ENCODE measurements at places on chromosomes 4 and X.

- peak; percentile 71 for DNase-seq
Observed at GRCh38 chr4:149999485-150000074, 78.7 kb upstream of the DCLK2 start.

DNA sequence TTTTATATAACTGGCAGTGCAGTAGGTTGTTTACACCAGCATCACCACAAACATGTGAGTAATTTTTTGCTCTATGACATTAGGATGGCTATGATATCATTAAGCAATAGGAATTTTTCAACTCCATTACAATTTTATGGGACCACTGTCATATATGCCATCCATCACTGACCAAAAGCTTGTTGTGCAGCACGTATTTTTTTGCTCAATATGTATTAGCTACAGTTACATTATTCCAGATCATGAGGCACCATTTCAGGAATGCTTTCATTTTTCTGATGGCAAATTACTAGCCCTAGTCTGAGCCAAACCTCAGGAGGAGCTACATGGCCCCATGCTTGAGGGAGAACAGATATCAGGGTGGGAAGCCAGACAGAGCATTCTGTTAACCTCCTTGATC lies 56.8 kb upstream of the DCLK2 start:
- DNase-seq, result no peak

DNA sequence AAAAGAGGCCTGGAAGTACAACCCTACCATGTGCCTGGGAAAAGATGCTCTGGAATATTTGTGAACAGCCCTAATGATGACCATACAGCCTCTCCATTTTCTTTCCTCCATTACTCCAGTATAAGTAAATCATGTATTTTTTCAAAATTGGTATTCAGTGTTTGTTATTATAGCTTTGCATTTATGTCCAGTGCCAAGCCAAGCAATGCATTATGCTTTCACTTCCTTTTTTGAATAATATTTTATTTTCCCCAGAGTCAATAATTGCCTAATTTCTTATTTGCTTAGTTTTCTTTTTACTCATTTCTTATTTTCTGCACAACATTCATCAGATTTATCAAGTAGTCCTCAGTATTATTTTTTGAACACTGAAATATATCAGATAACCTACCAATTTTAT lies 49.3 kb upstream of the EOLA2 start:
- no peak for DNase-seq

DNA sequence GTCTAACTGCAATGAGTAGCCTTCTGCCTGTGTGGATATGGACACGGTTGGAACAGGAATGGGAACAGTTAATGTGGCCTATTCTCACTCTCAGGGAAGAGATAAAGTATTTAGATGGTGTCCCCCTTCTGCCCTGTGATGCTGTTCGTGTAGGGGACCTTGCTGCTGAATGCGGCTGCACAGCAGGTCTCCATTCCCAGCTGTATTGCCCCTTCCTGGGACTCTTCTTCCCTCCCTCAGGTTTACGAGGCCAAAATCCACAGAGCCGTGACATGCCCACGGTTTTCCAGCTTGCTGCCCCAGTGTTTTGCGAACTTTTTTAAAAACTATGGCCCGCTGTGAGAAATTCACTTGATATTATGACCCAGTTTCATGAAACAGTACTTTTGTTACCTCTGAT lies 50.3 kb downstream of the SNX25 start:
- DNase-seq, result no peak

- DNase-seq, result no peak
Observed at GRCh38 chrX:18549643-18550042, 122.3 kb downstream of the RS1 start.

DNA sequence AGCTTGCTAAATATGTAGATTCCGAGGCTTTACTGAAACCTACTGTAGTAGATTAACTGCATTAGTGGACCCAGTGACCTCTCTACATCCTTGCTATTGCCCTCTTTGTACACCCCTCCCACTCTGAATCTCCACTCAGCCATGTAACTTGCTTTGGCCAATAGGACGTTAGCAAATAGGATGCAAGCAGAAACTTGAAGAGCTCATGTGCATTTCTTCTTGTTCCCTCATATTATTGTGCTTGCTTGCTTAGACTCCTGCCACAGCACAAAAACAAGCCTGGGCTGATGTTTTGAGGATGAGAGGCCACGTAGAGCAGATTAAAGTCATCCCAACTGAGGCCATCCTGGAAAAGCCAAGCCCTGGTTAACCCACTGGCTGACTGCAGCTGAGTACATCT lies 147.9 kb downstream of the HS6ST2 start:
- DNase-seq, result no peak

DNA sequence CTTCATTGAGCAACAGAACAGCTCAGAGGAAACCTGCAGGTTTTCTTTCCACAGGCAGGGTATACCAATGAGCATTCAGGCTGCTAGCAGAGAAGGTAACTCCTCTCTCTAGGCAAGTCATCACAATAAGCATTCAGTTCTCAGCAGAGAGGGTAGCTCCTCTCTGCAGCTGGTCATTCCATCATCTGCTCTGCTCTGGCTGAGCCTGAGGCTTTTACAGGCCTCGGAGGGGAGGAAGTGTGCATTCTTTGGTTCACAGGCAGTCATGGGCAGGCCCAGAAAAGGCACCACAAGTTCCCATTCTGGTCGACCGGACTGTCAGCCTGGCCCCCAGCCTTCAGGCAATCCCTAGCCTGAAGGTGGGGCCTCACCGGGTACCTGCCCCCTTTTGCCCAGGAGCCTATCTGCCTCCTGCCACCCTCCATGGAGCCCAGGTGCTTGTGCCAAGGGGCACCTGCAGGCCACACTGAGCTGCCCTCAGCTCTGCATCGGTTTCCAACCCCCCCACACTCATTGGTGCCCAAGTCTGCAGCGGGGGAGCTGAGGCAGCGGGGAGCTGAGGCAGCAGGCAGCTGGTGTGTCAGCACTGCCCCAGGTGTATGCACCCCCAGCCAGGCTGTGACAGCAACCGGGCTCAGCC lies 83.1 kb downstream of the PRDM5 start:
- no peak for DNase-seq

- DNase-seq, result no peak
Observed at GRCh38 chr4:90112715-90113114, 14.5 kb upstream of the CCSER1 start.

- no peak for DNase-seq
Observed at GRCh38 chr4:119039779-119040178, 95.9 kb upstream of the MYOZ2 start.

GRCh38 chrX:1388651-1389050 lies 3.3 kb downstream of the SLC25A6 start:
- DNase-seq, result no peak

DNA sequence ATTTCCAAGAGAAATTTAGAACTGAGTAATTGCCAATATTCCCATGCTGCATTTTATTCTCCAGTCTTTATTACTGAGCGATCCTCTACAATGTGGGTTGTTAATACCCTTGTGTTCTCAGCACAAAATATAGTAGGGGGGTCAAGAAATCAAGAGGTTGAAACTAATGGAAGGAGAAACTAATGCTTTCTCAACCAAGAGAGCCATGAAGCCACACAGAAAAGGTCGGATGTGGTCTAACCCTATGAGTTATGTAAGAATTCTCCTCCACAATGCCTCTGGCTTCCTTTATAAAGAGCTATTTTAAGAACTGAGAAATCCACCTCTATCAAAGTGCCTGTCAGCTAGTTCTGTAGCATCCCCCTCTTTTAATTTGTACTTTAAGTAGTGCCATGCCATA lies 268.5 kb downstream of the CHIC1 start:
- no peak for DNase-seq

- DNase-seq, result no peak
Observed at GRCh38 chr4:8191136-8191747, 7.8 kb upstream of the SH3TC1 start.
